ENCODE measurements at places on chromosomes 3 and 15. TPM values are rescaled to one million over a fixed set of nuclear protein-coding genes. Genes with fewer than 3 reads are reported as not detected.

- H3K36me3 ChIP-seq, result no peaks in the 10 kb centered on the region
- peaks cover 73% of the 10 kb centered on the region for H3K4me1 ChIP-seq
- H3K27ac ChIP-seq, result no peak overlapping the region
- H3K4me3 ChIP-seq, result no peak overlapping the region
- no peak for DNase-seq
Observed at GRCh38 chr3:193868590-193868989, 267.4 kb upstream of the HES1 start.

DNA sequence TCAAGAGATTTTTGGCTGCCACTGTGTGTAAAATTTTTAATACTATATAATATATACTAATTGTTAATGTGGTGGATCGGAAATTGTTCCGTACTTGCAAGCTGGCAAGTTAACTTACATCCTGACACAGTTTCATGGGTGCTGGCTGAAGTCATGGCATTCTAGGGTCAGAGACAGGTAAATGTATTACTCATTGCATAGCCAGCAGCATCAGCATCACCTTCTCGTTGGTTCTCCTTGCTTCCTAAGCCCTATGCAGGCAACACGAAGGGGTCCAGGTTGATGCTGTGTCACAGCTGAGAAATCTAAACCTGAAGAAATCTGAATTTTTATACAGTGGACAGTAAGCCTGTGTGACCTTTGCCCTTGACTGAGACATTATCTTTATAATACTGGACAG lies 162.7 kb downstream of the KLHL25 start:
- H3K4me3 ChIP-seq, result no peak overlapping the region
- no peaks in the 10 kb centered on the region for H3K36me3 ChIP-seq
- peaks cover 15% of the 10 kb centered on the region for H3K4me1 ChIP-seq
- H3K27ac ChIP-seq, result no peak overlapping the region

- H3K4me1 ChIP-seq, result peaks cover 5% of the 10 kb centered on the region
- no peaks in the 10 kb centered on the region for H3K27me3 ChIP-seq
- H3K27ac ChIP-seq, result no peak overlapping the region
- DNase-seq, result peak; percentile 49
- H3K36me3 ChIP-seq, result peaks cover 7% of the 10 kb centered on the region
Observed at GRCh38 chr3:39133093-39133490, 20.3 kb downstream of the CSRNP1 start.

DNA sequence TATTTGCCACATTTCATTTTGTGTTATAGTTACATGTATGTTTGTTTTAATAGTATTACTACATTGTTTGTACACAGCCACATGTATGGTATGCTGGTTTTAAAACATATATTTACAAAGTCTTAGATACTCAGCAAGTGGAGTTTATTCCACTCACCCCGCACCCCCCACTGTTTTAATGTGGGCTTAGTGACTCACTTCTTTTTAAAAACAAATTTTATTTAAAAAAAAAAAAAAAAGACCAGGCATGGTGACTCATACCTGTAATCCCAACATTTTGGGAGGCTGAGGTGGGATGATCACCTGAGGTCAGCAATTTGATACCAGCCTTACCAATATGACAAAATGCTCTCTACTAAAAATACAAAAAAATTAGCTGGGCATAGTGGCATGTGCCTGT lies 26.9 kb upstream of the TJP1 start:
- no peak overlapping the region for H3K4me3 ChIP-seq
- DNase-seq, result no peak
- H3K27ac ChIP-seq, result no peak overlapping the region
- peaks cover 4% of the 10 kb centered on the region for H3K36me3 ChIP-seq

DNA sequence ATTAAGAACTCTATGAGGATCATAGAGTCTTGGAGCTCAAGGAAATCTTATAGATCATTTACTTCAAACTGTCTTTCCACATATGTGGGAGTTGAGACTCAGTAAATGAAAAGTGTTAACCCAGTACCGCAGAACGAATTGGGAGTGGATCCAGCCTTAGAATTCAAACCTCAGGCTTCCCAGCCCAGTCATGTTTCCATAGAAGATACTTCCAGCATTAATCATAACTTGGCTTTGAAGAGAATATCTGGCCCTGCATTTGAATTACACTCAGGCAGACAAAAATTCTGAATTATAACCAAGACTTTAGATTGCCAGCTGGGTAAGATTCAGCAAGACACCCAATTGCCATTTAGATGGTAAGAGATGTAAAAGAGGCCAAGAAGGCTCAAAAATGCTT lies 972.0 kb downstream of the TUSC7 start:
- no peak overlapping the region for H3K4me3 ChIP-seq
- H3K27me3 ChIP-seq, result peaks cover 8% of the 10 kb centered on the region
- DNase-seq, result no peak
- H3K36me3 ChIP-seq, result no peaks in the 10 kb centered on the region
- peak overlapping the region; percentile 33 for H3K27ac ChIP-seq

SLC22A13 gene
- total RNA-seq, result 0.97 TPM

- H3K27me3 ChIP-seq, result no peaks in the 10 kb centered on the region
- no peak overlapping the region for H3K27ac ChIP-seq
- peaks cover 34% of the 10 kb centered on the region for H3K36me3 ChIP-seq
- no peak for DNase-seq
- H3K4me3 ChIP-seq, result no peak overlapping the region
- H3K4me1 ChIP-seq, result peaks cover 3% of the 10 kb centered on the region
Observed at GRCh38 chr3:130702985-130703384, 43.6 kb downstream of the PIK3R4 start.

- H3K27me3 ChIP-seq, result no peaks in the 10 kb centered on the region
- peaks cover 25% of the 10 kb centered on the region for H3K36me3 ChIP-seq
- peaks cover 26% of the 10 kb centered on the region for H3K4me1 ChIP-seq
- no peak overlapping the region for H3K27ac ChIP-seq
Observed at GRCh38 chr3:45968706-45969105, 25.4 kb downstream of the CXCR6 start.

RNF7 gene
- 104 TPM for total RNA-seq

ARL13B gene
- 10.7 TPM for total RNA-seq

ARRDC4 gene
- total RNA-seq, result 4.9 TPM

- peaks cover 2% of the 10 kb centered on the region for H3K36me3 ChIP-seq
- peaks cover 39% of the 10 kb centered on the region for H3K4me1 ChIP-seq
- no peaks in the 10 kb centered on the region for H3K27me3 ChIP-seq
- no peak for DNase-seq
Observed at GRCh38 chr3:43584043-43584826, 37.6 kb downstream of the ANO10 start.

GLDN gene
- 0.29 TPM for total RNA-seq

DNA sequence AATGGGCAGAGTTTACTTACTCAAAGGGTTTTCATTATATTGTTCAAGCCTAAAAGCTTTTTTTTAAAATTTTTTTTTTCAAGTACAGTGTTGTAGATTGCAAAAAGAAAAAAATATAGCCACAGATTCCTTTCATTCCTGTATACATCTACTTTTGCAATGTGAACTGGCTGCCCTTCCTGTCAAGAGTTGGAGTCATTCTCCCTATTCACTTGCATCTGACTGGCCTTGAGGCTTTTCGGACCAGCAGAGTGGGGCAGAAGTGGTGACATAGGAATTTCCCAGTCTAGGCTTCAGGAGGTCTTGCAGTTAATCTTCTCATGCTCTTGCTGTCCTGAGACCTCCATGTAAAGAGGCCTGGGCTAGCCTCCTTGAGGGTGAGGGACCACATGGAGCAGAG lies 218.3 kb upstream of the CFAP20DC start:
- H3K27ac ChIP-seq, result no peak overlapping the region
- peaks cover 9% of the 10 kb centered on the region for H3K4me1 ChIP-seq
- no peaks in the 10 kb centered on the region for H3K27me3 ChIP-seq
- no peak overlapping the region for H3K4me3 ChIP-seq

DNA sequence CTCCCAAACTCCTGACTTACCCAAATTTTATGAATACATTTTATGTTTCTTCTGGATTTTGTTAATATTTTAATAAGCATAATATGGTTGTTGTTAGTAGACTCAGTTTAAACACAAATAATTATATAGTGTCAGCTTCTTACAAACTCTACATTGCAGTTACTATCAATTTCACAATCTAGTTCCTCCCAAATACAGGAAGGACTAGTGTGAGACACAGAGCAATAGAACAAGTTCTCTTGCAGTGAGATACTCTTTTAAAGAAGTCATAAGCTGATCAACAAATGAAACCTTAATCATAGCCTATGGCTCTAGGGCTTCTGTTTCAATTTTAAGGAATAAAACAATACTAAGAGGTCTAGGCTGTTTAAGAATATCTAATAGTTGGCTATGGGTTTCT lies 86.1 kb downstream of the SAMMSON start:
- no peaks in the 10 kb centered on the region for H3K36me3 ChIP-seq
- no peak overlapping the region for H3K27ac ChIP-seq
- peaks cover 25% of the 10 kb centered on the region for H3K27me3 ChIP-seq
- H3K4me1 ChIP-seq, result no peaks in the 10 kb centered on the region
- DNase-seq, result no peak
- H3K4me3 ChIP-seq, result no peak overlapping the region

GRCh38 chr3:51800750-51801125 lies 21.7 kb upstream of the IQCF6 start:
- no peaks in the 10 kb centered on the region for H3K36me3 ChIP-seq
- no peak overlapping the region for H3K27ac ChIP-seq
- H3K27me3 ChIP-seq, result peaks cover 45% of the 10 kb centered on the region
- no peak overlapping the region for H3K4me3 ChIP-seq
- no peak for DNase-seq

ERICH6 gene
- total RNA-seq, result not detected

GRCh38 chr3:67017211-67017610 lies 19.1 kb downstream of the KBTBD8 start:
- H3K36me3 ChIP-seq, result no peaks in the 10 kb centered on the region
- no peak for DNase-seq
- no peak overlapping the region for H3K4me3 ChIP-seq
- no peak overlapping the region for H3K27ac ChIP-seq
- peaks cover 6% of the 10 kb centered on the region for H3K4me1 ChIP-seq

- H3K4me3 ChIP-seq, result no peak overlapping the region
- H3K27me3 ChIP-seq, result no peaks in the 10 kb centered on the region
- no peak overlapping the region for H3K27ac ChIP-seq
- DNase-seq, result no peak
- H3K36me3 ChIP-seq, result peaks cover 22% of the 10 kb centered on the region
- no peaks in the 10 kb centered on the region for H3K4me1 ChIP-seq
Observed at GRCh38 chr3:31671976-31672375, 139.3 kb downstream of the STT3B start.

SPTBN5 gene
- 2.2 TPM for total RNA-seq

- H3K27ac ChIP-seq, result no peak within 1 kb of the TSS
- DNase-seq, result no peak
- H3K27me3 ChIP-seq, result peaks cover 5% of the 10 kb centered on the region
- no peaks in the 10 kb centered on the region for H3K36me3 ChIP-seq
- H3K4me3 ChIP-seq, result no peak within 1 kb of the TSS
- H3K4me1 ChIP-seq, result no peaks in the 10 kb centered on the region
Observed at GRCh38 chr3:122055215-122055614, at the start of gene CD86. TSS of gene CD86 (plus strand) at chr3:122055362. CDS start at chr3:122055490, 128 bp downstream.

- no peaks in the 10 kb centered on the region for H3K36me3 ChIP-seq
- H3K4me3 ChIP-seq, result no peak overlapping the region
- no peak for DNase-seq
- H3K27ac ChIP-seq, result no peak overlapping the region
Observed at GRCh38 chr3:25916321-25916720, 126.4 kb downstream of the OXSM start.

GRCh38 chr3:16346413-16347081 lies 81.5 kb downstream of the OXNAD1 start:
- H3K27ac ChIP-seq, result no peak overlapping the region
- H3K4me1 ChIP-seq, result peaks cover 23% of the 10 kb centered on the region
- H3K36me3 ChIP-seq, result peaks cover 15% of the 10 kb centered on the region
- no peak for DNase-seq
- no peak overlapping the region for H3K4me3 ChIP-seq
- H3K27me3 ChIP-seq, result no peaks in the 10 kb centered on the region

GRCh38 chr3:149768704-149769103 lies 16.4 kb upstream of the COMMD2 start:
- H3K27ac ChIP-seq, result no peak overlapping the region
- H3K27me3 ChIP-seq, result peaks cover 13% of the 10 kb centered on the region
- H3K36me3 ChIP-seq, result no peaks in the 10 kb centered on the region
- H3K4me1 ChIP-seq, result no peaks in the 10 kb centered on the region

SCAANT1 gene
- total RNA-seq, result not detected

GRCh38 chr3:128667641-128668040 lies 17.0 kb upstream of the RPN1 start:
- peaks cover 6% of the 10 kb centered on the region for H3K27me3 ChIP-seq
- H3K27ac ChIP-seq, result no peak overlapping the region
- DNase-seq, result no peak
- H3K36me3 ChIP-seq, result no peaks in the 10 kb centered on the region

MINDY2 gene
- 19.0 TPM for total RNA-seq

DNA sequence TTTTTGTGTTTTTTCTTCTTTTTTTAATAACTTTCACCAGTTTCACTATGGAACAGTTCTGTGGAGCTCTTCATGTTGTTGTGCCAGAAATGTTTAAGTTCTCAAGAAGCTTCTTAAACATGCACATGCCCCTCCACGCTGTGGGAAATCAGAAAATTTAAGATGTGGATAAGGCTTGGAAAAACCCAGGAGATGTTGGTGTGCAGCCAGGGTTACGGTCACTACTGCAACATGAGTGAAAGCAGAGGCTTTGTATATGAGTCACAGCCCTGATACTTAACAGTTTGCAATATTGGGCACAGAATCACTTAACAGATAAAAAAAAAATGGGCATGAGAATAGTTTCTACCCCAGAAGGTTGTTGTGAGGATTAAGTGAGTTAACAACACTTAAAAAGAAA lies 399.9 kb downstream of the LRTM1 start:
- H3K27me3 ChIP-seq, result no peaks in the 10 kb centered on the region
- peaks cover 3% of the 10 kb centered on the region for H3K4me1 ChIP-seq
- no peaks in the 10 kb centered on the region for H3K36me3 ChIP-seq
- no peak overlapping the region for H3K27ac ChIP-seq
- H3K4me3 ChIP-seq, result no peak overlapping the region

GRCh38 chr3:170992854-170993253 lies 33.7 kb downstream of the SLC2A2 start:
- no peaks in the 10 kb centered on the region for H3K27me3 ChIP-seq
- no peak overlapping the region for H3K4me3 ChIP-seq
- DNase-seq, result no peak
- H3K4me1 ChIP-seq, result peaks cover 16% of the 10 kb centered on the region
- H3K27ac ChIP-seq, result peak overlapping the region; percentile 17

DNA sequence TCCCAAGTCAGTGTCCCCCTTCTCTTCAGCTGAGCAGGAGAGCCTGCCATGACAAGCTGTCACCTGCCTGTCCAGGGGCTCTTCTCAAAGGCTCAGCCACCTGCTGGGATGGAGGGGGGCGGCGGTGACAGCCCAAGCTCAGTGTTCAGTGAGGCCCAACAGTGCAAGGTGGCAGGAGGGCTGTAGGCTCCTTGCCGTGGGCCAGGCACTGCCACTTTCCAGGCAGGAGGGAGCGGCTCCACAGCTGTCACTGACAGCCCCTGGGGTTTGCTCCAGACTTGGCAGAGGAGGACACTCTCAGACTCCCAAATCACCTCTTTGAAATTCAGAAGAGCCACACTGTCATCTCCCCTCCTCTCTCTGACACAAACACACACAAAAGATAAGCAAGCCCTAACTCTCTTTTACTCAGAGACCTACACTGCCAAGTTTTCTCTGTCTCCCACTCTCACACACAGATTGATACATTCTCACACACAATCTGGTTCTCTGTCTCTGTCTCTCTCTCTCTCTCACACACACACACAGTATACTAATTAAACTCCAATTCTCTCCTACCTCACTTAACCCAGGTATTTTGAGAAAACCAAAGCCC lies 443.3 kb downstream of the EPHB1 start:
- H3K4me1 ChIP-seq, result no peaks in the 10 kb centered on the region
- no peaks in the 10 kb centered on the region for H3K27me3 ChIP-seq
- no peak overlapping the region for H3K4me3 ChIP-seq
- H3K36me3 ChIP-seq, result no peaks in the 10 kb centered on the region
- no peak overlapping the region for H3K27ac ChIP-seq

Data from chondrocyte (in vitro differentiated cells).